ENCODE measurements at places on chromosomes 12 and 14.

DNA sequence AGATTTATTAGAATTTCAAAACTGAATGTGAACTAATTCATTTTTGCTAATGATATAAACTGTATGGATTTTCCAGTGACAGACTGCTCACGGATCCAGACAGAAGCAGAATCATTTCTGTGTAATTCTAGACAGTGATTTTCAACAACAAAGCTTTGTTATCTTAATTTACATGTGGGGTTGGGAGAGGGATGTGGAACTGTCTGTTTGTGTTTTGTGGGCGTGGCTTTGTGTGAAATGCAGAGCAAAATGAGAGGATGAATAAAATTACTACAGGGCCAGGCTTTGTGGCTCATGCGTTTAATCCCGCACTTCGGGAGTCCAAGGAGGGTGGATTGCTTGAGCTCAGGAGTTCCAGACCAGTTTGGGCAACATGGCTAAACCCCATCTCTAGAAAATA, 834.7 kb downstream of the GALC start:
- H3K4me3 ChIP-seq, result no peak overlapping the region
- no peak for DNase-seq
- H3K27me3 ChIP-seq, result no peaks in the 10 kb centered on the region
- no peaks in the 10 kb centered on the region for H3K36me3 ChIP-seq

- H3K27ac ChIP-seq, result no peak overlapping the region
- peaks cover 3% of the 10 kb centered on the region for H3K36me3 ChIP-seq
- no peaks in the 10 kb centered on the region for H3K27me3 ChIP-seq
- no peak overlapping the region for H3K4me3 ChIP-seq
These were observed 15.9 kb upstream of the ATP6V0A2 start for GRCh38 chr12:123696207-123696606.

GRCh38 chr12:120726510-120726793, 826 bp downstream of the ACADS start:
- peaks cover 6% of the 10 kb centered on the region for H3K4me1 ChIP-seq
- H3K4me3 ChIP-seq, result peak overlapping the region; percentile 71
- H3K36me3 ChIP-seq, result peaks cover 19% of the 10 kb centered on the region
- DNase-seq, result no peak
- no peaks in the 10 kb centered on the region for H3K27me3 ChIP-seq

GRCh38 chr14:51954657-51955056, 34.7 kb upstream of the RTRAF start:
- no peaks in the 10 kb centered on the region for H3K27me3 ChIP-seq
- H3K36me3 ChIP-seq, result no peaks in the 10 kb centered on the region
- no peak overlapping the region for H3K27ac ChIP-seq
- no peak overlapping the region for H3K4me3 ChIP-seq

DNA sequence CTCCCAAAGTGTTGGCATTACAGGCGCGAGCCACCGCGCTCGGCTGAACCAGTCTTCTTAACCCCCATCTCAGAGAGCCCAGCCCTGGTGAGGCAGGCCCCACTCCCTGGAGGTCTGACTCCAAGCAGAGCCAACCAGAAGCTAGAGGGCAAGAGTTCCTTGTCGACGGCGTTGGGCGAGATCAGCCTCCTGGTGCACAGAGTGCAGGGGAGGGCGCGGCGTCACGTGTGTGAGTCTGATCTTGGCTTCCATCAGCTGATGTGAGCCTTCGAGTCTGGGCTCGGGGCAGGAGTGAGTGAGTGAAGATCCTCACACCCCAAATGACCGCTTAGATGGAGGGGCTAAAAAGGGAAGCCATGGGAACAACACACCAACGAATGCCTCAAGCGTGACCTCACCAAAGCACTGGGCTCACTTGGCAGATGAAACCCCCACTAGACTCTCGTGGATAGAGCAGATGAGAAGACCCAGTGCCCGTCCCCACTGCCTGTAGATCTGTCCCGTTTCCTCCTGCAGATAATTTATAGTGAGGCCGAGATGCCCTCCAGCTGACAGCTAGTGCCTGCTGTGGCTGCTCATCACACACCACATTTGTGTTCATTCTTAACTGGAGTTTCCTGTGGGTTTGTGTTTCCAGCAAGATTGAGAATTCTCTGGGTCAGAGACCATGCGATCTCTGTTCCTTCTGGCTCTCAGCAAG, 28.6 kb upstream of the ADGRD1 start:
- H3K36me3 ChIP-seq, result no peaks in the 10 kb centered on the region
- no peak overlapping the region for H3K27ac ChIP-seq
- no peaks in the 10 kb centered on the region for H3K4me1 ChIP-seq

DNA sequence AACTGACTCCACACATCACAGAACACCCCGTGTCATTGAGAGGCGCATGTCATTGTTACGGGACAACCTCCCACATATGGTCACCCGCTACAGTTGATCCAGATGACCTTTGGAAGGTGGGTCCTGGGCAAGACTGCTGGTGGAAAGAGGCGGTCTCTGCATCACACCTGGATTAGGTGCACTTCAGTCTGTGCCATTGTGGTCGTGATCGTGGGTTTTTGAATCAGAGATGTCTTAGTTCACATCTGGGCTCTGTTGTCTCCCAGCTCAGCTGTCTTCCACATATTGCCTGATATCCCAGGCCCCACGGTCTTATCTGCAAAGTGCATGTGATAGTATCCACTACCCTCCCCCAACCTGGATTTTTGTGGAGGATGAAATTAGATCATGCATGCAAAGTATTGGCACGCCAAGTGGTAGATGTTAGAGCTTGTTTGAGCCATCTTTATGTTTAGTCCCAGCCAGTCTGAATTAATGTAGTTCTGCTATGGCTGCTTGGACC, 208.7 kb upstream of the FOXN3 start:
- no peaks in the 10 kb centered on the region for H3K4me1 ChIP-seq
- no peak for DNase-seq
- no peaks in the 10 kb centered on the region for H3K27me3 ChIP-seq
- H3K27ac ChIP-seq, result no peak overlapping the region

DNA sequence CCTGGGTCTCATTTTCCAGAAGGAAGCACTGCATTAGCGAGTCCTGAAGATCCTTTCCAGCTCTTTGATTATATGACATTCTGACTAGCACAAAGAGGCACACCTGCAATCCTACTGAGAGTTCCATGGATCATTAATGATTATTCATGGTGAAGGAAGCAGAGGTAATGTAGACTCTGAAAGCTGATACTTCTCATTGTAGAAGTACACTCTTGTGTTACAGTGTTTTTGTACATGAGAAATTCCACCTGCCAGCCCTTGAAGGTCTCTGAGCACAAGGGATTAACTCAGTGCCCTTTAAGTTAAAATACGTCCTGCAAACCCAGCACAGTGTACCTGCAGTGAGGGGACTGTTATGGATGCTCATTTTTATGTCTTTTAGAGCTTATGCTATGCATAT, 558.8 kb upstream of the FBXO33 start:
- no peaks in the 10 kb centered on the region for H3K36me3 ChIP-seq
- no peak overlapping the region for H3K4me3 ChIP-seq
- H3K27ac ChIP-seq, result no peak overlapping the region
- H3K4me1 ChIP-seq, result no peaks in the 10 kb centered on the region

DNA sequence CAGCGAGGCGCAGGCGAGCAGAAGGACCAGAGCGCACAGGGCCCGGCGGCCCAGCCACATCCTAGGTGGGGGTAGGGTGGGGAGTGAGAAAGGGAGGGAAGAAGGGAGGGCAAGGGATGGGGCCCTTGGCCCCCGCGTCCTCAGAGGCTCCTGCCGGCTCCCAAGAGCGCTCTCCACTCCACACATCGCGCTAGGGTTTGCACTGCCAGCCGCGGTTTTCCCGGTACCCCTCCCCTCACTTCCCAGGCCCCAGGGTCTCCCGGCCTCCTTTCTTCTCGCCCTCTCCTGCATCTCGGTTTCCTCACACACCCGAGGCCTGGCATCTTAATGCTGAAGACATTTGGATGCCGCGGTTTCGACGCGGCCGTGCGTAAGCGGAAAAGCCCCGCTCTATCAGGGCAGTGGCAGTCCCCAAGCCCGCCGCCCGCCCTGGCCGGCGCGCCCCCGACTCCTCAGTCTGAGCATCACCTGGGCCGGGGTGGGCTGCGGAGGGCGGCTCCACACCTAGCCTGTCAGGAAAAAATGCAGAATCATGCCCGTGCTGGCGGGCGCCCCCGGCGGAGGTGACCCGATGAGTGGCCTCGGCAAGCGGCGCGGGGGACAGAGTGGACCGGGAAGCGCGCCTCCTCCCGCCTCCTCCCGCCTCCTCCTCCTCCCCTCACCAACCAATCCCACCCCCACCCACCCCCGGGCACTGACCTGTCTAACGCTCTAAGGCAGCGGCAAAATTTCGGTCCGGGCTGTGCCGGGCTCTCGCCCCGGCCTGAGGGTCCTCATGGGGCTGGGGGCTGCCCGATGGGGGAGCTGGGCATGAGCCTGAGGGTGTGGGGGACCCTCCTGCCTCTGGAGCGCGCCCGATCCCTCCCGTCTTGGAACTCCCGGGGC, 686 bp downstream of the B4GALNT1 start:
- peak; percentile 25 for DNase-seq
- H3K36me3 ChIP-seq, result no peaks in the 10 kb centered on the region
- peaks cover 17% of the 10 kb centered on the region for H3K4me1 ChIP-seq
- H3K27ac ChIP-seq, result no peak overlapping the region

DNA sequence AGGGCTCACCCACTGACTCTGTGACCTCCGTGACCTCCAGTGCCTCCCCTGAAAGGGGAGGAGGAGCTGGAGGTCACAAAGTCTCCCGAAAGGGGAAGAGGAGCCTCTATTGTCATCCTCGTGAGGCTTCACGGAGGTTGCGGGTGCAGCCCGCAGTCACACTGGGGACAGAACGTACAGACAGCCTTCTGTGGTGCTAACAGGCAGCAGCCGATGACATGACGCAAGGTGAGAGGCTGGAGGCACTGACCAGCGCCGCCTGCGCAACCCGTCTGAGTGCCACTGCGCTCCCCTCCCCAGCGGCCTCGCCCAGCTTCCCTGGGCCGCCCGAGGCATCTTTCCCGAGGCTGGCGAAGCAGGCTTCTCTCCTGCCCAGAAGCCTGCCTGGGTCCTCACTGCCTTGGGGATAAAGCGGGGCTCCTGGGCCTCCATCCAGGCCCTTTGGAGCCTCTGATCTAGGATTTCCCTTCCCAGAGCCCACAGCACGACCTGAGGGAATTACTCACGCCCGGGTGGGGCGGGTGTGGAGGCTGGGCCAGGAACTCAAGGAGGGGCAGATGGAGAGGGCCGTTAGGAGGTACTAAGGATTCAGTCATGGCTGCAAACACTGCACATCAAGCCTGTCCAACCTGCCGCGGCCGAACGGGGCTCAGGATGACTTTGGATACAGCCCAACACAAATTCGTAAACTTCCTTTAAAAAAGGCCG, 12.3 kb upstream of the LBHD2 start:
- peaks cover 43% of the 10 kb centered on the region for H3K4me1 ChIP-seq
- H3K36me3 ChIP-seq, result no peaks in the 10 kb centered on the region
- peak; percentile 73 for DNase-seq
- H3K27me3 ChIP-seq, result no peaks in the 10 kb centered on the region
- H3K27ac ChIP-seq, result peak overlapping the region; percentile 61
- H3K4me3 ChIP-seq, result no peak overlapping the region

DNA sequence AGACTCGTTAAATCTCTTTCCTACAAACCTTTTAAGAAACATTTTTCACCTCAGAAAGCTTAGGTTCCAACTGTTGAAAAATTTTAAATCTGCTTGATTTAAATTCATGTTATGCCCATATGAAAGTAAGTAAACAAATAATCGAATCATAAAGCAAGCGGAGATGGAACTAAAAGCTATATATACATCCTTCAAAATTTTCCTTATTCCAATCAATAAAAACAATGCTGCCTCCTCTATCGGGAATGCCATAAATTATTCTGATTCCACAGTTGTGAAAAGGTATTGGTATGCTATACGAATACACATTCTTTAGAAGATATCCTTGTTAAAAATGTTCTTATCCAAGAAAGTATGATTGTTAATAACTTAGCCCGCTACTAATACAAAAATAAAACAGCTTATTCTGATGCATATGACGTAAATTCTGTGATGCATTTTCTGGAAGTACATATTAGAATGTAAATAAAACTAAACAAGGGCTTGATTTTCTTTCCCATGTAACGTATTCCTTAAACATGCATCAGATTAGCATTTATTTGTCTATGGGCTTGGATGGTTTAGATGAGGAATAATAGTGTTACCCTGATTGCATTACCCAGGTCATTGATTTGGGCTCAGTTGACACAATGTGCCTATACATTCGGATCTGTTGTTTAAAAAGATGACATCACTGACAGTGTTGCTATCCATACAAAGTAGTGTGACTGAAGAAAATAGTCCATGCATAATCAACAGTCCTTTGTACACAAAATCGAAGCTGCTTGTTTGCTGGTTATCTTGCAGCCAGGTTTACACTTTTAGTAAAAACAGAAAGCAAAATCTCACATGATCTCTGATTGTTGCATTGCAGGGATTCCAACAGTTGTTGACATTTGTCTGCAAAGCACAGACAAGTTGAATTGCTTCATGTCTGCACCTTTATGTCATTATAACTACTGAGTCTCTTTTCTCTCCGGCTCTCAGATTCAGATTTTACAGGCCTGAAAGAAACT, 656 bp upstream of the DTD2 start:
- no peaks in the 10 kb centered on the region for H3K36me3 ChIP-seq
- H3K27me3 ChIP-seq, result no peaks in the 10 kb centered on the region
- H3K27ac ChIP-seq, result no peak overlapping the region
- H3K4me1 ChIP-seq, result peaks cover 20% of the 10 kb centered on the region
- peak overlapping the region; percentile 93 for H3K4me3 ChIP-seq

- no peak overlapping the region for H3K27ac ChIP-seq
- no peak for DNase-seq
- H3K27me3 ChIP-seq, result peaks cover 31% of the 10 kb centered on the region
- H3K36me3 ChIP-seq, result no peaks in the 10 kb centered on the region
These were observed 774.8 kb downstream of the VRK1 start for GRCh38 chr14:97571866-97572555.

DNA sequence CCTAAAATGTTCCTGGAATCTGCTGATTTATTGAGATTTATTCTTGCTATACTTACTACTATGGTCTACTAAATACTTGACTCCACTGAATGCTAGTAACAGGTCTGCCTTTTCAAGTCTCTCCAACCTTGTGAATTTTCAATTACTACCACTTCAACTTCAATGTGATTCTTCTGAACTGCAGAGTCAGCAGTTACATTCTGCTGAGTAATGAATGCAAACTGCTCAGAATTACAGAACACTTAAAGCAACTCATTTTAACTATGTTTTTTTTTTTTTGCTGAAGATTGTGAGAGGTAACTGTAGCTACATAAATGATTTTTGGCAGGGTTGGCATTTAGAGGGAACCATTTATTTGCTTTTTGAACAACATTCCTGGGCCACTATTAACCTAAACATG, 41.8 kb downstream of the ARF6 start:
- H3K36me3 ChIP-seq, result no peaks in the 10 kb centered on the region
- H3K4me3 ChIP-seq, result no peak overlapping the region
- no peaks in the 10 kb centered on the region for H3K4me1 ChIP-seq
- DNase-seq, result no peak
- no peaks in the 10 kb centered on the region for H3K27me3 ChIP-seq
- H3K27ac ChIP-seq, result no peak overlapping the region

- H3K4me3 ChIP-seq, result no peak overlapping the region
- peaks cover 32% of the 10 kb centered on the region for H3K4me1 ChIP-seq
- no peaks in the 10 kb centered on the region for H3K36me3 ChIP-seq
- H3K27ac ChIP-seq, result no peak overlapping the region
- no peak for DNase-seq
These were observed 27.7 kb upstream of the PLEKHG3 start for GRCh38 chr14:64676410-64677008.

Data from PC-3 (cell line).